ENCODE measurements at places on chromosomes 11 and 22.

DNA sequence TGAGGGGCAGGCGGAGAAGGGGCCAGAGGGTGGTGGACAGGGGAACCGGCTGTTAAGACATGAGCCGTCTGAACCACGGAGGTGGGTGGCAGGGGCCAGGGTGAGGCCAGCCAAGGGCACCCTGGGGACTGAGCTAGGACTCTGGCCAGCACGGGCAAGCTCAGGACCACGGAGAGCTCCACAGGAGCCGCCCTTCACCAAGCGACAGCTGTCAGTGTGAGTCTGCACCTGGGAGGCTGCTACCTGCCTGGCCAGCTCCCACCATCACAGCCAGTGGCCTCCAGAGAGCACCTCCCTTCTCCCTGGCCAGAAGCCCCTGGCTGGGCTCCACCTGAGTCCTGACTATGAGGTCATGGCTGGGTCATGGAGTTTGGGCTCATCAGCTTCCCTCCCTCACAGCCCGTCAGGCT lies 21.6 kb downstream of the MGAT3 start:
- no peak for DNase-seq

- no peak for DNase-seq
Measured at GRCh38 chr11:114684636-114685035, 6.3 kb downstream of the NXPE2 start.

- DNase-seq: no peak
Measured at GRCh38 chr11:15195454-15196200, 80.9 kb downstream of the INSC start.

GRCh38 chr11:59706518-59707285 lies 6.9 kb downstream of the OR10V1 start:
- DNase-seq: peak; percentile 91

GRCh38 chr11:119107538-119108145 lies 498 bp downstream of the C2CD2L start:
- no peak for DNase-seq

DNA sequence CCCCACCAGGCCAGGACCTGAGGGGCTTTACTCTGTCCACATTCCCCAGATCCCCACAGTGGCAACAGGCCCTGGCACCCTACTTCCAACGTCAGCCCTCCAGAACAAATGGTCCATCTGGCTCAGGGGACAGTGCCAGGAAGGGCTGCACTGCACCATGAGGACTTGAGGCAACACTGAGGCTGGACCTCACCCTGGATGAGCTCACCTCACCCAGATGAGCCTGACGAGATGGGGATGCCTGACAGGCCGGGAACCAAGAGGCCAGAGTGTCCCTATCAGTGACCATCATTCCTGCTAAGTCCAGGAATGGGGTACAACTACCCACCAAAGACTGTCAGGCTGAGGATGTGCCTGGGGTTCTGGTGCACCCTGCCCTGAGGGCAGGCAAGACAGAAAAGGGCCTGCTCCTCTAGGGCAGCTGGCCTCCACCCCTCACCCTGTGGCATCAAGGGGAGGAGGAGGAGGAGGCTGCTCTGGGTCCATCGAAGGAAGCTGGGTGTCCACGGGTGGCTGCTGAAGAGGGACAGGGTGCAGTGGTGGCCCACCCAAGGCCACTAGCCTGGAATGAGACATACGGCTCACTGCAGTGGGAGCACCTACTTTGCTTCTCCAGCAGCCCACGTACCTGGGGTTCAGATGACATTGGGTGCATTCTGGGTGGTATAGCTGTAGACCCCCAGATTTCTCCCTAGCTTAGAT lies 14.6 kb downstream of the RSPH14 start:
- no peak for DNase-seq

DNA sequence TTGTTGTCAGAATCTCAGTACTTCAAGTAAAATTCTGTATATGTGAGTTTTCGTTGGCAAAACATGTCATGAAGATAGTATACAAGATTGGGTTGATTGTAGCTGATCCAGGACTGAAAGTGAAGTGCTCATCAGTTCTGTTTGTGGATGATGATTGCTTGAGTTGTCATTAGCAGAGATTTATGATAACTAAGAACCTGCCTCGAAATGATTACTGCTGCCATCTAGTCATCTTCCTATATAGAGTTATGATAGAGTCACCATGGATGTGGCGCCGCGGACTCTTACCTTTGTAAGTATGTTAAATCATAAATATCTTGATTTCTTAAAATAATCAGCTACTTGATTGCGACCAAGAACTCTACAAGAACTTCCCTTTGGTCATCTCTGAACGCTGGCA lies 27.9 kb upstream of the MYO18B start:
- DNase-seq: no peak

- DNase-seq: no peak
Measured at GRCh38 chr11:72522186-72522585, 87.9 kb upstream of the CLPB start.

DNA sequence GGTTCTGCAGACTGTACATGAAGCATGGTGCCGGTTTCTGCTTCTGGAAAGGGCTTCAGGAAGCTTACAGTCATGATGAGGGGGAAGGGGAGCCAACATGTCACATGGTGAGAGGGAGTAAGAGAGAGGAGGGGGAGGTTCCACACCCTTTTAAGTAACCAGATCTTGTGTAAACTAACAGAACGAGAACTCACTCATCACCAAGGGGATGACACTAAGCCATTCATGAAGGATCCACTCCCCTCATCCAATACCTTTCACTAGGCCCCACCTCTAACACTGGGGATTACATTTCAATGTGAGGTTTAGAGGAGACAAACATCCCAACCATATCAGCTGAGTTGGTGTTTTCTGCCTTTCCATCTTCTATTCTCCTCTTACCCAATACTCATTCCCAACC lies 83.5 kb downstream of the BDNF start:
- no peak for DNase-seq

- DNase-seq: no peak
Measured at GRCh38 chr11:47308050-47308823, 38.3 kb downstream of the MADD start.

DNA sequence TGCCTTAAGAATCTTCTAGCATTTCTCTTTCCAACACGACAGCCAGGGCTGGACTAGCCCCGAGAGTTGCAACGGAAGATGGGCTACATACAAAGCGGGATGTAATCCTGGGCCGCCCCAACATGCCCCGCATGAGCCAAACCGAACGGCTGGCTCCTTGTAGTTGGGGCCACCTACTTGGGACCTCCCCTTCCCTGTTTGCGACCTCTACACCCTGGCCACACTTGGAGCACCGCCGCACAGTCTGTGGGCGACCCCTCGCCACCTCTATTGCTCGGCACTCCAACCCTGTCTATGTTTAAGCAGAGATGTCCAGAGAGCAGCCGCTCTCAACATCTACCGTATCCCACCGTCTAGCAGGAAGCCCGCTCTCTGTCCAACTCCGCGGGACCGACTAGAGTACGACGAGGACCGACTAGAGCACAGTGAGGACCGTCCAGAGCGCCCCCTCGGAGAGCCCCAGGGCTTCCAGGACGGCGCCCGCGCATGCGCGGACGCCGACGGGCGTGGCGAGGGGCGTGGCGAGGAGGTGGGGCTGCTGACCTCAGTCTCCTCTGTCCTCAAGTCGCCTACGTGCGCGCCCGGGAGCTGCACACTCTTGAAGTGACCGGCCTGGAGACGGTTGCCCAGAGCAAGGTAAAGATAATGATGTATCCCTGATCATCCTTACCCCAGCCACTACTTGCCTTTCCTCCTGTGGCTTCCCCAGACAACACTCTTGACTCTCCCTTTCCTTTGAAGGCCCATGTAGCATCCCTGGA lies 32.3 kb downstream of the NEAT1 start:
- DNase-seq: peak; percentile 93

GRCh38 chr11:56923116-56923515 lies 65.6 kb upstream of the OR5AK2 start:
- no peak for DNase-seq

GRCh38 chr11:8841899-8842298 lies 69.1 kb upstream of the AKIP1 start:
- DNase-seq: no peak

DNA sequence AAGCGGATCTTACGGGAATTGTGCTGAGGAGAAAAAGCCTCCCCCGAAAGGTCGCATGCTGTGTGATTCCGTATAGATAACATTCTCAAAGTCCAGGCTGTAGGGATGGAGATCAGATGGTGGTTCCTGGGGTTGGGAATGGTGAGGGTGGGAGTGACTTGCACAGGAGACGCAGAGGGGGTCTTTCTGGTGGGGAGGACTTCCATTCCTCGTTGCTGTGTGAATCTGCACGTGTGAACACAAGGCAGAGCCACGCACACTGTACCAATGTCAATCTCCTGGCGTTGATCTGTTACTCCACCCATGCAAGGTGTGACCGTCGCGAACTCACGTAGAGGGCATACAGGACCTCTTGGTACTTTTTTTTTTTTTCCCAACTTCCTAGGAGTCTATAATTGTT lies 59.0 kb upstream of the KCNQ1OT1 start:
- DNase-seq: no peak

- DNase-seq: no peak
Measured at GRCh38 chr22:49904040-49904369, 14.2 kb downstream of the ALG12 start.

DNA sequence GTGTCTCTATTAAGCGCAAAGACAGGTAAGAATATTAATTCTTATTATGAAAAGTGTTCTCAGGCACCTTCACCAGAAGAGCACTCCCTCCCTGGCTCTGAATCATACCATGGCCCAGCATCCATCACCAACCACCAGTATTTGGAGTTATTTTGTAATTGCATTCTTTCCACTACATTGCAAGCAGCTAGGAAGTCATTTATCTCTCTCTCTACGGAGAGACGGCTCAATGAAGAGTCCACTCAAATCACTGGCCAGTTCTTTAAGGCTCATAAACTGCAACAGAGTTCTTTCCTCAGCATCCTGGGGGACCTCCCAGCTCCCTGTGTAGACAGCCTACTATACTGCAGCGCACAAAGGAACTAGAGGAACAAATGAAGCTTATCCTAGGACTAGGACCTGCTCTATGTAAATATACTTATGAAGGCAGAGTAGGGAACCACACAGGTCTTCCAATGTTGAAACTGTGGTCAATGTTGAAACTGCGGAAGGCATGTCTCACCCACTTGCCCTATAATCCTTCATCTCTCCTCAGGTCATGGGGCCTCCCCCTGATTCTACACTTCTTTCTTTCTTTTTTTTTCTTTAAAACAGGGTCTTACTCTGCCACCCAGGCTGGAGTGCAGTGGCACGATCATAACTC lies 63.4 kb downstream of the AAMDC start:
- DNase-seq: peak; percentile 63

DNA sequence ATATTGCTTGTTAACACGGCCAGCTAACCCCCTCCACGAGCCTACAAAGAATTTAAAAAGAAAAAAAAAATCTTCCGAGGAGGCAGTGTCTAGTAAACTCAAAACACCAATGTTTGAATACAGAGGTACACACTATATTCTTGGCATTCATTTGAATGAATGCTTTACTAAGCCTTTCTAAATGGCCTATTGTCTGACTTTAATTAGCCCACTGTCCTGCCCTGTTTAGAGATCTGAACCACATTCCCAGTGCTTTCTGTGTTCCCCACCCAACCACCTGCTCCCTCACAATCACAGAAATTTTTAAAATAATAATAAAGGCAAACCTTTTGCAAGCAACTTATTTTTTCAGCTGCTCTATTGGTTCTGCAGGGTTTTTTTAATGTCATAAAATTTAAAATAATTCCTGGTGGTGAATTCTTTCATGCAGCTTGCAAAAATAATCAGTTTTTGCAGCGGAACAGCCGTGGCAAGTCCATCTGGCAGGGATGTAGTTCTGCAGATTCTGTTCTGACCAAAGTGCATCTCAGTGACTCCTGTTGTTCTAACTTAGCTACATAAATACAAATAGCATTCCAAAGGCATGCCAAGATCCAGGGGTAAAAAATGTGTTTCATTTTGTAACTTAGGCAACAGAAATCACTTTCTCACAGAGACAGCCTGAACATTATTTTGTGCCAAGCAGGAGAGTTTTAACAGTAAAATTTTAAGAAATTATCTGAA lies 23.8 kb downstream of the POU2AF2 start:
- peak; percentile 5 for DNase-seq

GRCh38 chr11:16030664-16031063 lies 325.7 kb downstream of the SOX6 start:
- peak; percentile 11 for DNase-seq

DNA sequence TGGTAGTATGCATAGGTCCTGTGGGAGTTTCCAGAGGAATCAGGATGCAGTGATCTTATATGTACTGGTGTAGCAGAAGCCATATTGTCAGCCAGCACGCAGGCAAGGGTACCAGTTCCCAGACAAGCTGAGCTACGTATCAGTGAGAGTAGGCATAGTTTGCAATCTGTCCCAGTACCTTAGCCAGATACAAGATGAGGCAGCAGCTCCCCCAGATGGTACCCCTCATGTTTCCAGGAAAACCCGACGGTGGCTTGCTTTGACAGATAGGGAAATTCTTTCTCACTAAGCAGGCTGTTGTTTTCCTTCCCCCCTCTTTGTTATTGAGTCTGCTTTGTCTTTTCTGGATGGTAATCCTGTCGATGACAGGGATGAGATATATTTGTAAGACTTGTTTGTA lies 109.7 kb upstream of the RRM1 start:
- peak; percentile 42 for DNase-seq

DNA sequence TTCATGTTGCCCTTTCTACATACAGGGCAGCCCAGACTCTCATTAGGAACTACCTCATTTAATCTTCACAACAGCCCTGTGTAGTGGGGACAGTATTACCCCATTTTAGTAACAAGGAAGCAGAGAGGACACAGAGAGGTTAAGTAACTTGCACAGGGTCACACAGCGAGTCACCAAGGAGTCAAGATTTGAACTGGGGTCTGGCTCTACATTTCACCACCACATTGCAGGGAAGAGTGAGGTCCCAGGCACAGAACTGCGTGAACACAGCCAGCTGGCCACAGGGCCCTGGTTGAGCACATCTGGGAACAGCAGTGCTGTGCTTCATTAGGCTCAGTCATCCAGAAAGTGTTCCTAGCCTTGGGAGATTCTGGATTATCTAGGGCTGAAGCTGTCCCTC lies 45.4 kb upstream of the ISX start:
- no peak for DNase-seq

- DNase-seq: no peak
Measured at GRCh38 chr11:64766881-64767280, 7.1 kb upstream of the PYGM start.

Data from fibroblast of villous mesenchyme (primary cell).